ENCODE measurements at places on chromosomes 2 and 18. TPM values are rescaled to one million over a fixed set of nuclear protein-coding genes. Genes with fewer than 3 reads are reported as not detected.

The SERPINB11 gene
- not detected for total RNA-seq

The MBOAT2 gene
- 44.4 TPM for total RNA-seq

The TMEFF2 gene
- not detected for total RNA-seq

The MFSD6 gene
- total RNA-seq: 295 TPM

DNA sequence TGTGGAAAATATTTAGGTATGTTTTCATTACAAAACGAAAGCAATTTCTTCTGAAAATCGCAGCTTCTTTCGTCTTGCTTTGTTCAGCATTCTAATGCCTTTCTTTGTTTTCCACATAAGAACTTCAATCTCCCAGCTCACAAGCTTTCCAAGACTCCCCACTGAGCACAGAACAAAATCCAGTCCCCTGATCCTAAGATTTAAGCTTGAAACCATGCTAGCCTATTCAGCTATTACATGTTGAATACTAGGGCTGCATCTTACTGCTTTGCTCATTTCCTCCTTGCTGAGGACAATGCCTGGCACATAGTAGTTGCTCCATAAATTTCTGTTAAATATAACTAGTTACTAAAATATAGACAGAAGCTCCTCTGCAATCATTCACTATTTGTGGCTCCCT is 160.6 kb downstream of the GALNT3 start:
- no peak for DNase-seq

DNA sequence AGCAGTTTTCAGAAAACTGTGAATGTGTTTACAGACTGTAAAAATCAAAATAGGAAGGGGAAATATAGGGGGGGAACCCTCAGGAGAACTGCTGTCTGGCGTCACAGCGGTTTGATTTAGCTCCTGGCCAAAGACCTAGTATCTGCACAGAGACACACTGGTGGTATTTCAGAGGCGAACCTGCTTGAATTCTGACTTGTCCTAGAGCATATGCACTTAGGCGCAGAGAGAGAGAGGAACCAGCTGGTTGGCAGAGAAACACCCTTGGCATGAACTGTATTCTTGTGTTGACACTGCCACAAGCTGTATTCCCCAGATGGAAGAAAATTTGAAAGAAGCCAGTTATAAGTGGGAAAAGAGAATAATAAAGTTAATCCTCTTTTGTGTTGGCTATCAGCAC is 506.5 kb upstream of the NRP2 start:
- DNase-seq: no peak

Data from suprapubic skin (tissue), 4 donors.